ENCODE measurements at places on chromosomes 13 and 19.

- no peak for DNase-seq
These were observed 529.9 kb downstream of the SLITRK1 start for GRCh38 chr13:83352391-83352790.

DNA sequence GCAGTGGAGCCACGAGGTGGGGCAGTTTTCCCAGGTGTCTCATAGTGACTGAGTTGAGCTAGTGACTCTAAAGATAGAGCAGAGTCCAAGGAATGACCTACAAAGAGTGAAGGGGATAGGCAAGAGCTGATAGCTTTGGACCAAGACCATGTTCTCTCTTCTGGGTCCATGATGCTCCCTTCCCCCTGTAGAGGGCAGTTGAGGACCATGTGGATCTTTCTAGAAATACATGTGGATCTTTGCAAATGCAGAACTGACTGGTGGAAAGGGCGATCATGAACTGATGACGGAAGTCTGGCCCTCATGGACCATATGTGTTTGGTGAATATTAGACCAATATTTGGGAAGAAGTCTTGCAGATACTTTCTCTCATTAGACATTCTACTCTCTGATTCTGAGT is 6.9 kb downstream of the PSG1 start:
- no peak for DNase-seq

DNA sequence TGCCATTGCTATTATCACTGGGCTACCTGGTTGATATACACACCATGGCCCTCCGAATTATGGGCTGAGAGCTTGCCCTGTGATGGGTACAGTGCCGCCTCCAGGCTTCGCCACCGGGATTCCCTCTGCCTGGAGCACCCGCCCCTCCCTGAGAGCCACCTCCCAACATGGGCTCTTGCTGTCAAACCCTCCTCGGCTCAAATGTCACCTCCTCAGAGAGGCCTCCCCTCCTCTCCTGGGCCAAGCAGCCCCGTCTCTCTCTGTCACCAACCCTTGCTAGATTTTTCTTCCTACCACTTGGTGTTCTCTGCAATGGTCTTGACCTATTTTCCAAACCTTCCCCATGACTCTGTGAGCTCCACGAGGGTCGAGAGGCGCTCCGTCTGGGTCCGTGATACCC is 12.2 kb upstream of the TLE2 start:
- DNase-seq = no peak

- peak; percentile 7 for DNase-seq
These were observed 35.8 kb upstream of the FLT1 start for GRCh38 chr13:28530729-28531076.

DNA sequence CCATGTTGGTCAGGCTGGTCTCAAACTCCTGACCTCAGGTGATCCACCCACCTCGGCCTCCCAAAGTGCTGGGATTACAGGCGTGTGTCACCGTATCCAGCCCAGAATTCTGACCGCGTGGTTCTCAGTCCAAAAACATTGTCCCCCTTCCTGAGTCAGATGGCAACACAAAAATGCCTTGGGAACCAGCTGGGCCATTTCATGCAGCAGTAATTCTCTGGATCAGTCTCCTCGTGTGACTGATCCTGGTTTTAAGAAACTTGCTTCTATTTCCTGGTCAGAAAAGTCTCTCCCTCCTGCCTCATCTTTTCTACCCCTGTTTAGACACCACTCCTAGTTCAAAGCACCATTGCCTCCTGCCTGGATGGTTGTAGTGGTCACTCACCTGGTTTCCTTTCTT is 60.9 kb upstream of the USP29 start:
- no peak for DNase-seq

DNA sequence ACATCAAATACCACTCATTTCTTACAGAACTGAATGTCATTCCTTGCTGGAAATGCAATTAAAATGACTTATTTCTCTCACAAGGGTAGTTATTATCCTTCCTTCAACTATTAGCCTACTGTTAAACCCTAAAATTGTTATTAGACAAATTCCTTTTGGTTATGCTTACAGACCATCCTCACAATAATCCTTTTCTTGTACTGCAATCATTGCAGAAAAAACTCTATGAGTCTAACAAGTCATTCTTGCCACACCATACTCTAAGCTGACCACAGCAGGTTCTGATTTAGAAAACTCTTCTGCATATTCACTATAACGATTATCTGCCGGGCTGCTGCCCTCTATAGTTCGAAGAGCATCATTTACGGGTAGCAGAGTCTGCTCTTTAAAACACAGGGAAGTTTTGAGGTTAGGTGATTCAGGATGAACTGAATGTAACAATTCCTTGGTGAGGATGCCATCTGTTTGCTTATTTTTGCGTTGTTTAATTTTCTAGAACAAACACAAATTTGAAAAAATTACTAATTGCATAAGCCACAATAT is 38.2 kb downstream of the MTMR6 start:
- peak; percentile 44 for DNase-seq

DNA sequence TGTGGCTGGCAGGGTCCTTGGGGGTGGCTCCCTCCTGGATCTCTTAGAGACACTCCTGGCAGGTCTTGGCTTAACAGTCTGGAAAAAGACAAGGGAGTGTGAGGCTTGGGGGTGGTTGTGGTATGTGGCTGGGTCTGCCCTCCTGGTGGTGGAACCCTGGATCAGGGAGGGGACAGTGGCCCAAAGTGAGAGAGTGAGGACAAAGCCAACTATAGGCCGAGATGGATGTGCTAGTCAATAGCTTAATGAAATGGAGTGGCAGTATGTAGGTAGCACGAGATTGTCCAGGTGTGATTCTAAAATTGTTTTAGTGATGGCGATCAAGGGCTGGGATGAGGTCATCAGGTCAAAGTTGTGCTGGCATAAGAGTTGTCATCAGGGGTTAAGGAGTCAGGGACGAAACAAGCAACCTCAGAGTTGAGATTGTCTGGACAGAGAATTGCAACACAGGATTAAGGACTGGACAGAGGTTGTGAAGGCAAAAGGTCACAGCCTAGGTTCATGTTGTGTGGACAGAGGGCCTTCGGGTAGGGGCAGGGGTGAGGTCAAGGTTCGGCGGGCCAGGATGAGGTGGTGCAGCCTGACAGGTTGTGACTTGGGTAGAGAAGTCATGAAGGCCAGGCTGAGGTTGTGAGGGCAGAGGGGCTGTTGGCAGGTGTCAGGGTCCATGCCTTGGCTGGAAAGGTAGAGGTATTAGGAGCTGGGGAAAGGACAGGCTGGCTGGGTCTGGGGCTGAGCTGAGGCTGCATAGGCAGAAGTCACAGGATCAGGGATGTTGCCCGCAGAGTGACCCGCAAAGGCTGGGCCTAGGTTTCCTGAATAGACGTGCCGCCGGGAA is 4.5 kb upstream of the RASAL3 start:
- no peak for DNase-seq

GRCh38 chr13:100803091-100803490 is 128.5 kb upstream of the TMTC4 start:
- DNase-seq = no peak

GRCh38 chr13:41122838-41123237 is 9.8 kb downstream of the KBTBD6 start:
- no peak for DNase-seq

- DNase-seq = no peak
These were observed 168.5 kb upstream of the FREM2 start for GRCh38 chr13:38518328-38518727.

DNA sequence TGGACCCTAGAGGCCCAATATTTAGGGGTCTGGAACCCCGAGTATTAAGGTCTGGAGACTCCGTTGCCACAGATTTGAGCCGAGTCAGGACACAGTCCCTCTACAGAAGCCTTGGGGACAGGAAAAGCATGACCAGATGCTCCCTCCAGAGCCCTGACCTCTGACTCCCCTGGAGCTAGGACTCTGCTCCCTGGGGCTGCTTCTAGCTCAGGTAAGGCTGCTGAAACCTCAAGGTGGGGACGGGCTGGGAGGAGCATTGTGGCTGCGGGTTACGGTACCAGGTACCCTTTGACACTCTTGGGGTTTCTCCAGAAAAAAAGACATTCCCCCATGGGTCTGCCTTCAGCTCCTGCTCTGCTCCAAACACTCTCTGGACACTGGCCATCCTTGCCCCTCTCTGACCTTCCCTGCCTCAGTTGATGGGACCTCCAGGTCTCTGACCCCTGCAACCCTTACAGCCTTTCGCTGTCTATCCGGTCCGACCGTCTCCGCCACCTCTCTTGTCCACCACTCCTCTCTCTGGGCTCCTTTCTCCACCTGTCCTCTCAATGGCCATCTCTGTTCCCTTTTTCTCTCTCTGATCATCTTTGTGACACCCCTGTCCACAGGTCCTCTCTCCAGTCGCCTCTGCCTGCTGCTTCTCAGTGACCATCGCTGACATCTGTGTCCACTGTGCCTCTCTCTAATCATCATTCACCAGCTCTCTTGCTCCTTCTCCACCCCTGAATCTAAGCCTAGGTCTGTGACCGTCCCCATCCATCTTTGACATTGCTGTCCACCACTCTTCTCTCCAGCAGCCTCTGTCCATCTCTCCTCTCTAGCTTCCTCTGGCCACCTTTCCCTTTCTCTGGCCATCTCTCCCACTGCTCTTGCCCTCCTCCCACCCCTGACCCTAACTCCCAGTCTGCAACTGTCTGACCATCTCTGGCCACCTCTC is 1.4 kb downstream of the LRFN3 start:
- no peak for DNase-seq

GRCh38 chr19:8552810-8553209 is 24.4 kb downstream of the MYO1F start:
- peak; percentile 54 for DNase-seq

DNA sequence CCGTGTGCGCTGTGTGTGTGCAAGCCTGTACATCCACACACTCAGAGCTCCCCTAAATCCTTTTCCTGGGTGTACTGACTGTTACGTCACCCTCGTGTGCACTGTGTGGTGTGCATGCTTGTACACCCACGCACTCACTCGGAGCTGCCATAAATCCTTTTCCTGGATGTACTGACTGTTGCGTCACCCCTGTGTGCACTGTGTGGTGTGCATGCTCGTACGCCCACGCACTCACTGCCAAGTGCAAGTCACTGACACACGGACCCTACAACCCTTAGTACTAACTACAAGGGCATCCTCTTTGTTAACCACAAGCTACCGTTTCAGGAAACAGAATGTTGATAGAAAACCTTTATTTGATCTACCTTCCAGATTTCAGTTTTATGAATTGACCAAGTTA is 983.4 kb downstream of the EFNB2 start:
- DNase-seq = no peak

GRCh38 chr13:113584870-113585671 is 518 bp downstream of the TFDP1 start:
- DNase-seq = no peak

GRCh38 chr19:30733826-30734550 is 361.8 kb downstream of the ZNF536 start:
- DNase-seq = no peak

GRCh38 chr19:39873385-39873784 is 27.2 kb upstream of the FBL start:
- no peak for DNase-seq

DNA sequence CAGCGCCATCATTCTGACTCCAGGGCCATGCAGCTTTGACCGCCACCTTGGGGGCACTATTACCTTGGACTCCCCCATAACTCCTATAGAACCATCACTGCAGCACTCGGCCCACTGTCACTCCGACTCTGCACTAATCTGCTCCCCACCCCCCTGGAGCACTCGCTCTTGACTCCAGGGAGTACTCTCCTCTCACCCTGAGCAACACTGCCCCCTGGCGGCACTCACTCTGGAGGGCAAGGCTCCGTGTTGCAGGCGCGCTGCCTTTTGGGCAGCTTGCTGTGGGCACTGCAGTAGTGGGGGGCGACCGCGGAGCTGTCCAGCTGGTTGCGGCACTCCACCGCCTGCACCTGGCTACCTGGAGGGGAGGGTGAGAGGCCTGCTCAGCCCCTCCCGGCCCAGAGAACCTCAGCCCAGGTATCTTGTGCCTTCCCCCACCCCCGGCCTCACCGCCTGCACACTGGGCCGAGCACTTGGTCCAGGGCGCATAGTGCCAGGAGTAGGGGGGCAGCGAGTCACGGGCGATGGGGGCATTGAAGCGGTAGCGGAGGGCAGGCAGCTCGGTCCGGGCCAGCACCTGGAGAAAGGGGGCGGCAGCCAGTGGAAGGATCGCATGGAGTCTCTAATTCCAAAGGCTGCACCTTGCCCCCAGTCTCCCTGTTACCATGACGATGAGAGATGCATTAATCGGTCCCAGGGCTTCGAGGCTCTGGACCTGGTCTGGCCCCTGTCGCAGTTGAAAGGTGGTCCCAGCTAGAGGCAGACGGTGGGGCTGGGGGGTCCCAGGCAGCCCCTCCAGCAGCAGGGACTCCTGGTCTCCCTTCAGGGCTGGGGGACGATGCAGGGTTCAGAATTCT is 8.9 kb upstream of the MYO1F start:
- no peak for DNase-seq

DNA sequence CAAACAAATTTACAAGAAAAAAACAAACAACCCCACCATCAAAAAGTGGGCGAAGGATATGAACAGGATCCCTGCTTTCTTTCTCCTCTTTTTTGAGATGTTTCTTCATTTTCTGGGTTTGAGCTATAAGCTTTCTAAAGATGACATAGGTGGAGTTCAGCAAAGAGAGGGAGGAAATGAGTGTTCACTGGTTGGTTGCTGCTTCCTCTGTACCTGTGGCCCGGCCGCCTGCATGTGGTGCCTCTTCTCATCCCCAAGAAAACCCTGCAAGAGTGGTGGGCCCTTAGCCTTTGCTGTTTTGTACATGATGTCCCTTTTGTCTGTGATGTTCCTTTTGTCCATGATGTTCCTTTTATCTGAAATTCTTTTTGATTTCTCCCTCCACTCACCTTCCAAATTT is 178.4 kb upstream of the SERP2 start:
- no peak for DNase-seq

DNA sequence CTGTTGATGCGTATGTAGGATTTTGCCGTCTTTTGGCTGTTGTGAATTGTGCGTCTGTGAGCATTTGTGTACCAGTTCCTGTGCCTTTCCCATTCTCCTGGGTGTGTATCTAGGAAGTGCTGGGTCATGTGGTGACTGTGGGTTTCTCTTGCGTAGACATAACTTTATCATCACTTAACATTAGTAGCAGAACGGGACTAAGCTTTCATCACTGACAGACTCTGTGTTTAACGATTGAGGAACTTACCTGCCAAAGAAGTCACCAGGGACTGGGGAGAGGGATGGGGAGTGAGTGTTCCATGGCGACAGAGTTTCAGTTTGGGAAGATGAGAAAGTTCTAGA is 15.0 kb downstream of the FZR1 start:
- no peak for DNase-seq

- DNase-seq = peak; percentile 93
These were observed 592 bp upstream of the TRIP10 start for GRCh38 chr19:6738787-6739389.

GRCh38 chr13:102698649-102698980 is 3.8 kb upstream of the METTL21C start:
- DNase-seq = no peak

- no peak for DNase-seq
These were observed 101.4 kb downstream of the RNF17 start for GRCh38 chr13:24865163-24865953.

- no peak for DNase-seq
These were observed 1.3 kb downstream of the FLT3LG start for GRCh38 chr19:49475191-49475917.

- no peak for DNase-seq
These were observed 244.8 kb downstream of the PCDH20 start for GRCh38 chr13:61170856-61171255.

- DNase-seq = peak; percentile 92
These were observed 38.6 kb upstream of the SEMA6B start for GRCh38 chr19:4597975-4598671.

- DNase-seq = no peak
These were observed 17.2 kb downstream of the BRSK1 start for GRCh38 chr19:55300886-55301458.

- DNase-seq = no peak
These were observed 1.2 kb upstream of the PLEKHG2 start for GRCh38 chr19:39411081-39411831.
